ENCODE measurements at places on chromosomes 2 and 18. TPM values are rescaled to one million over a fixed set of nuclear protein-coding genes. Genes with fewer than 3 reads are reported as not detected.

ITGA4 gene
- 23.9 TPM for total RNA-seq

DNA sequence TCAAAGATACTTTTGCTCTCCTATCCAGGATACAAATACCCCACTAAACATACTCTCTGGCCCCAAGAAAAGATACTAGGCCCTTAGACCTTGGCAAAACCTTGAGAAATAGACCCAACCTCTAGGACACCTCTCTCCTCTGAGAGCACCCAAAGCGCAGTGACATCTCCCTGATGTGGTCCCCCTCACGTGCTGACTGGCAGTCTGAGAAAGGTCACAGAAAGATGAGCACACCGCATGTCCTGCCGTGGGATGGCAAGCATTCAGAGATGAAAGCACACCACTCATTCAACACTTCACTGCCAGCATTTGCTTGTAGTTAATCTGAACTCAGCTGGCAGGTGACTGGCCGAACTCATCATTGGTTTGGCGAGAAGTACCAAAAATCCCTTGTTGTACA, 6.1 kb upstream of the TBC1D8 start:
- DNase-seq, result no peak

SELENOI gene
- 12.3 TPM for total RNA-seq

DNA sequence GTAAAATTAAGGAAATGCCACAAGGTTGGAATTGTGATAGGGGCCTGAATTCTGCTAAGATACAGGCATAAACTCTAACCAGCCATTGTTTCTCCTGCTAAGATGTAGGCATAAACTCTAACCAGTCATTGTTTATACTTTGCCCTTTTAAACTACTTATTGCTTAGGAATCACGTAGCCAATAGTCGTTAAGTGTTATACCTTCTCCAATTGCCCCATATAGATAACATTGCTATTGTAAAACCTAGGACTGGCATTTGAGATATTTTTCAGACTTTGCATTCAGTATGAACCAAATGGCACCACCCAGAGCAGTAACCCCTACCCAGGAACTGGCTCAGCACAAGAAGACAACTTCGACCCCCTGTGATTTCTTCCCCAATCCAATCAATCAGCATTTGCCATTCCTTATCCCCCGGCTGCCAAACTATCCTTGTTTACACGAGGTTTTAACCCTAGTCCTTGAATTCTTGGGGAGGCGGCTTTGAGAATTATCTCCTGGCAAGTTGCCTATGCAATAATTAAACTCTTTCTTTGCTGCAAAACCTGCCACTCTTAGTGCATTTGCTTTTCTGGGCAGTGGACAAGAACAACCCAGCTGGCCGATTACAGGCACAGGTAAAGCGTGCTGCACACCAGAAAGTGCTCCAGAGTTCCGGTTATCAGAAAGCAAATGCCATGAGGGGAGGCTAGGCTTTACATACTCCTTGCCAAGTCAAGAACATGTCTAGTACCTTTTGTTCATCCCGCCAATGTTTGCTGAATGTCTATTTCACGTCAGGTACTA, 167.6 kb downstream of the LAMA1 start:
- no peak for DNase-seq

SOCS6 gene
- 19.6 TPM for total RNA-seq

- no peak for DNase-seq
Observed at GRCh38 chr2:174588463-174588862, 9.1 kb downstream of the WIPF1 start.

FAM161A gene
- 2.5 TPM for total RNA-seq

DNA sequence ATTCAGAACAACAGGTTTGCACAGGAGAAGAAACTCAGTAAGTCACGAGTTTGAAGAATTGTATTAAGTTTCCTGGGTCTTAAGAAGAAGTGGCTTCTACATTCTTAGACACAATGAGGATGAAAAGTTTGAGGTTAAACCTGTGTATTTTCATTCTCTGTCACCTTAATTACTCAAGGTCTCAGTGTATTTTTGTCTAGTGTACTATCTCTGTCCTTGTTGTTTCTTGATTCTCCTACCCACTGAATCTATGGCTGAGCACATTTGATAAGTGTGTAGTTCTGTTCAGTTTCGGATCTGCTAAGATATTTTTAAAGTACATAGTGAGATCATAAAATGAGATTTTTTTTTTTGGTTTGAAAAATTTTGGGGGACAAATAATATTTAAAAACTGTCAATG, 460.7 kb downstream of the NRXN1 start:
- DNase-seq, result no peak

DQX1 gene
- not detected for total RNA-seq

DNA sequence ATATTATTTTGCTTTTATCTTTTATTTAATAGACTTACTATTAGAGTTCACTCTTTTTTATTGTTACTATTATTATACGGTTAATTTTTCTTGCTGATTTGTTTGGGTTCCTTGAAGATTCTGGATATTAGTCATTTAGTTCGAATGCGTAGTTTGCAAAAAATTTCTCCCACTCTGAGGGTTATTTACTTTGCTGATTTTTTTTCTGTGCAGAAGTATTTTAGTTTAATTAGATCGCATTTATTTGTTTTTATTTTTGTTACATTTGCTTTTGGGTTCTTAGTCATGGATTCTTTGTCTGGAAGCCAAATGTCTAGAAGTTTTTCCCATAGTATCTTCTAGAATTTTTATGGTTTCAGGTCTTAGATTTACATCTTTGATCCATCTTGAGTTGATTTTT, 585.2 kb downstream of the CPS1 start:
- DNase-seq, result no peak

RAB17 gene
- 4.5 TPM for total RNA-seq

GRCh38 chr2:39024833-39025232, 96.0 kb downstream of the SOS1 start:
- no peak for DNase-seq
